ENCODE measurements at places on chromosomes 7 and 10.

GRCh38 chr10:31118556-31118955 is 86.9 kb upstream of the ZNF438 start:
- DNase-seq: no peak

DNA sequence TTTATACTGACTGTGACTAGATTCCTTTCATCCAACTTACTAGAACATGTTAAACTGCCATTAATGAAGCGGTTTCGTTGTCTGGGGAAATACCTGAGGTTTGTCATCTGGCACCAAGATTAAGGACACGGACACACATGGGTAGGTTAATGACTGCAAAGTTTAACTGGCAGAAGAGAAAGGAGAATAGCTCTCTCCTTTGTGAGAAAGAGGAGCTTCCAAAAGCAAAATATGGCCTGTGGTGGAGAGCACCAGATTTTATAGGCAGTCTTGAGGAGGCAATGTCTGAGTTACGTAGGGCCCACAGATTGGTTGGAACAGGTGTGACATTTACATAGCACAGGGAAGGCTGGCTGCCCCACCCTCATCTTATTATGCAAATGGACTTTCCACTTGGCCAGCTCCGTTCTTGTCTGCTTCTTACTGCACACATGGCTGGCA is 1193.0 kb upstream of the CELF2 start:
- no peak for DNase-seq

DNA sequence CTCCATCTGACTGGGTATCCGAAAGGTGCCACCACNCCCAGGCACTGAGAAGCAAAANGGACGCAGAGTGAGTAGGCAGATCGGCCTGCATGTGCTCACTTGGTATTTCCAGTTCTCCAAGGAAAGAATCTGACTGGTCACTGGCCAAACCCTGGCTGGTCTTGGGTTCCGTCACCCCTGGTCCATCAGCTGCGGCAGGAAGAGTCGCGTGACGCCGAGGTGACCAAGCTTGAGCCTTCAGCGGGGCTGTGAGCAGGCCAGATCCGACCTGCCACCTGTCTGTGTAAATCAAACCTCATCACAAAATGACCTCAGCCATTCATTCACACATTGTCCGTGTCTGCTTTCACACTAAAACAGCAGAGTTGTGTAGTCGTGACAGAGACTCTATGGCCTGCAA is 28.8 kb upstream of the CHST15 start:
- DNase-seq: no peak

- DNase-seq: no peak
These were observed 6.2 kb downstream of the HHEX start for GRCh38 chr10:92695679-92696605.

- no peak for DNase-seq
These were observed 232.9 kb upstream of the PTN start for GRCh38 chr7:137576481-137576880.

- no peak for DNase-seq
These were observed 822 bp downstream of the SHOC2 start for GRCh38 chr10:110919971-110920881.

GRCh38 chr10:118356628-118357027 is 14.5 kb upstream of the FAM204A start:
- DNase-seq: no peak

DNA sequence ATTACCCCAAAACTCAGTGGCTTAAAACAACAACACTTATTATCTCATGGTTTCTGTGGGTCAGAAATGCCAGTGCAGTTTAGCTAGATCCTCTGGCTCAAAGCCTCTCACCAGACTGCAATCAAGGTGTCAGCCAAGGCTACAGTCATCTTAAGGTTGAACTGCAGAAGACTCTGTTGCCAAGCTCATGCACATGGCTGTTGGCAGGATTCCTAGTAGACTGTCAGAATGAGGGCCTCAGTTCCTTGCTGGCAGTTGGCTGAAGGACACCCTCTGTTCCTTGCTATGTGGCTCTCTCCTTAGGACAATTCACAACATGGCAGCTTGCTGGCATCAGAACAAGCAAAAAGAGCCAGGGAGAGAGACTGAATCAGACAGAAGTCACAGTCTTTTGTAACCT is 34.7 kb downstream of the TOMM7 start:
- no peak for DNase-seq

- no peak for DNase-seq
These were observed 24.2 kb upstream of the NFKB2 start for GRCh38 chr10:102371295-102371694.

DNA sequence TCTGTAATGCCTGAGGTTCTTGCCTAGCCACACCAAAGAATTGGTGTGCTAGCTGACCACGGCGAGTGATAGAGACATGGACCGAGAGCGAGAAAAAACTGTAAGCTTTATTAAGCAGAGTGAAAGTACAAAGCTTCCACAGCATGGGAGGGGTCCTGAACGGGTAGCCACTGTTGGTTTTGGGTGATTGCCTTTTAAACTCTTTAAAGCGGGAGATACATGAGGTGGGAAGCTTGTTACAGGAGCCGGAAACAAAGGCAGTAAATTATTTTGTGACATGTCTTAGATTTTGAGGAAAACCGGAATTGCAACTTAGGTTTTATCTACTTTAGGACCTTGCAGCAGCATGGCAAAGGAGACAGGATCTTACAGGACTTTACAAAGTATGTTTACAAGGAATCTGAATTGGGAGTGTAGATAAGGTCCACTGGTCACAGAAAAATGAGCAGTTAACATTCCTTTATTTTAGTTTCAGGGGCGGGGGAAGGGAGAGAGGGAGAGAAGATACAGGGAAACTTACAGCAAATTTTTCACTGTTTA is 252.7 kb upstream of the MBL2 start:
- DNase-seq: no peak

- no peak for DNase-seq
These were observed 63.6 kb downstream of the ZRANB1 start for GRCh38 chr10:125005312-125006187.

GRCh38 chr10:28564905-28565304 is 32.0 kb downstream of the WAC start:
- no peak for DNase-seq

DNA sequence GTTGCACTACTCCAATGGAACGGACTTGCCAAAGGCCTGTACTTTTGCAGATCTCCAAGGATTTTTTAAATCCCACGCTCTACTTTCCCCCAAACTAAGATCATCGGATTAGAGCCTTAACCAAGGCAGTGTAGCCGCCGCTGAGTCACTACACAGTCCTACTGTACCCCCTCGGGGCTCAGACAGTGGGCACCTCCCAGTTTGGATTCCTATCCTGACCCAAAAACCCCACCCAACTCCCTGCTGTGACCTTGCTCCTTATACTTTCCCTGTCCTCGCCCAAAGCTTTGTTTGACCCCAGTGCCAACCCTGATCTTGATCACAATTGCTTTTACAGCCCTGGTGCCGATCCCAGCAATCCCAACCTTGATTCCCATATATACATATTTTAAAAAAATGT is 17.5 kb upstream of the PLAU start:
- DNase-seq: no peak

- DNase-seq: no peak
These were observed 15.0 kb upstream of the DNMBP start for GRCh38 chr10:100024748-100025147.

- no peak for DNase-seq
These were observed 796 bp downstream of the CDK14 start for GRCh38 chr7:90596671-90597562.

DNA sequence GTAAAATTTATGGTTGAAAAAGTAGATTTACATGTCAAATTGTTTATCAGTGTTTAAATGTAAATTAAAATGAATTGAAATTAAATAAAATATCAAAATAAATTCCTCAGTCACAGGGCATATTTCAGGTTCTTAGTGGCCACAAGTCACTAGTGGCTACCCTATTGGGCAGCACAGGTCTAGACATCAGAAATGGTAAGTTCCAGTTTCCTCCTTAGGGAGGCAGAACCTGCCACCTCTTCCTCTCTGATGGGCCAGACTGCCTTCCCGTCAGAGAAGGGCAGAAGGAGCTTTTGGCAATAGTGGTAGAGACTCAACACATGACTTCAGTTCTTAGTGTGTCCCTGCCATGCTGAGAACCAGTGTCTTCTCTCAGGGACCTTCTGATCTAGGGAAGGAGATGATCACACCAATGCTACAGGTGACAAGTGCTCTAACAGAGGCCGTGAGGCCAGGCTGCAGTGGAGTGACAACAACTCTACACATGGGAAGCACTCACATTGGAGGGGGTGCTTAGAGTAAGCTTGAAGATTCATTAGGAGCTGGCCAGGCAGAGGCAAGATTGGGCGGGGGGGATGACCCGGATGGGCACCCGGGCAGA is 14.4 kb upstream of the PCBD1 start:
- no peak for DNase-seq

GRCh38 chr10:112131996-112132395 is 51.6 kb downstream of the GPAM start:
- no peak for DNase-seq

DNA sequence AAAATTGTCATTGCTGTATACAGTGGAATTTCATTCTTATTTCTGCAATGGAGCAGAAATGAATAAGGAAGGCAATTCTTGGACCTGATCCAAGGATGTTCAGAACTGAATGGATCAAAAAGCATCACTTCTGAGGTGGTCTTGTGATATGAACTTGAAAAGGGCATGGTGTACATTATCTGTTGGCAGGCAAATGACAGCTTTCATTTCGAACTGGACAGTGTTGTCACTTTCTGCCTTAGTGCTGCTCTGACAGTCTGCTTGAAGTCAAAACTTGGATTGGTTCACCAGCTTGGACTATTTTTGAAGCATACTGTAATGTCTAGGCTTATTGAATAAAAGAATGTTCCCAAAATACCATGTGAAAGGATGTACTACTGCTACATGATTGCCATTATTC is 52.0 kb downstream of the VCL start:
- DNase-seq: no peak

GRCh38 chr7:83872501-83872900 is 223.6 kb upstream of the SEMA3E start:
- no peak for DNase-seq

DNA sequence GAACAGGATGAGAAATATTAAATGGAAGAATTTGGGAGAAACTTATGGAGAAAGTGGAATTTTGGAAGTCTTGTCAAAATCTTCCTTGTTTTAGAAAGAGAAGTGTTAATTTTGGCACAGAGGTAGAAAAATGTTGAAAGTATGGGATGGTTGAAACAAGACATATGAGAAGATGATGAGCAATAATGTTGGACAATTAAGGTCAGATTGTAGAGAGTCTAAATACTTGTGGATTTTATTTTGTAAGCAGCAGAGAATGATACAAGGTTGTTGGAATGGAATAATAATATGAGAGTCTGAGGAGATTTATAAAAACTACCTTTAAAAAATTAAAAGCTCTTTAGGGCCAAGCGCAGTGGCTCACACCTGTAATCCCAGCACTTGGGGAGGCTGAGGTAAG is 34.6 kb downstream of the PHTF2 start:
- DNase-seq: no peak

DNA sequence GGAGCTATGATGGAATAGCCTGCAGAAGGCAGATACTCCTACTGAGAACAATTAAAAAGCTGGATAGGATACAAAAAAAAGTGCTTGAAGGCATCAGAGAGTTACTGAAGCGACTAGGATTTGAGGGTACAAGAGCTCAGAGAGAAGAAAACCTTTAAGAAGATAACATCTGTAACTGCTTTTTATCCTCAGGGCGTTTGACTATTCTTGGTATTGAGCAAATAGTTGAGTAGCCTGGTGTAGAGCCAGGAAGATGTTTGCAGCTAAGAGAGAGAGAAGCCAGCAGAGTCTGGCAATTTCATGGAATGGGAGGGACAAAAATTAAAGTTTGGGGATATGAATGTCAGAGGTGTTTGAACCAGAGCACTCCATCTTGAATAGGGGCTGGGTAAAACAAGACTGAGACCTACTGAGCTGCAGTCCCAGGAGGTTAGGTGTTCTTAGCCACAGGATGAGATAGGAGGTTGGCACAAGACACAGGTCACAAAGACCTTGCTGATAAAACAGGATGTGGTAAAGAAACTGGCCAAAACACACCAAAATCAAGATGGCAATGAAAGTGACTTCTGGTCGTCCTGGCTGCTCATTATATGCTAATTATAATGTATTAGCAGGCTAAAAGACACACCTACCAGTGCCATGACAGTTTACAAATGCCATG is 428.8 kb downstream of the SH2D4B start:
- no peak for DNase-seq

DNA sequence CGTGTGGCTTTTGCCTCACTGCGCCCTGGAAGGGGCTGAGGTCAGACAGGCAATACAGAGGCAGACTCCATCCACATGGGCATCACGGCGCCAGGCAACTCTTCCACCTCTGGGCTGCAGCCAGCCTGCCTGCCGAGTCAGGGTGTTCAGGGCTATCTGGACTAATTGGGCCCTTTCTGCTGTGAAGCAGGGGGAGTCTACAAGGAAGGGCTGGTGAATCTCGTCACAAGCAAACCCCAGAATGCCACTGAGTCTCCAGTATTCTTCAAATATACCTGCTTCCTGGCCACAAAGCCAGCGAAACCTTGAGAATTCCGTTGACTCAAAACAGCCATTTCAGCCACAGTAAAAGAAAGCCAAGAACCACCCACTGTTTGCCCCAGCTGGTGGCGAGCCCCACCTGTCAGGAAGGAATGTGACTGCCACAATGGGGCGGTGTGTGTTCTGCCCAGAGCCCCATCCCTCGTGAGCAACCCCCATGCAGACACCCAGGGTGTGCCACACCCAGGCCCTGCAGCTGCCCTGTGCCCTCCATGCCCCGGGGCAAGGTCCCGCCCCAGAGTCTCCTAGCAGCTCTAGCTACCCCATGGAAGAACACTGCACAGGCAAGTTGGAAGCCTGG is 117.3 kb downstream of the FAM53B start:
- no peak for DNase-seq

DNA sequence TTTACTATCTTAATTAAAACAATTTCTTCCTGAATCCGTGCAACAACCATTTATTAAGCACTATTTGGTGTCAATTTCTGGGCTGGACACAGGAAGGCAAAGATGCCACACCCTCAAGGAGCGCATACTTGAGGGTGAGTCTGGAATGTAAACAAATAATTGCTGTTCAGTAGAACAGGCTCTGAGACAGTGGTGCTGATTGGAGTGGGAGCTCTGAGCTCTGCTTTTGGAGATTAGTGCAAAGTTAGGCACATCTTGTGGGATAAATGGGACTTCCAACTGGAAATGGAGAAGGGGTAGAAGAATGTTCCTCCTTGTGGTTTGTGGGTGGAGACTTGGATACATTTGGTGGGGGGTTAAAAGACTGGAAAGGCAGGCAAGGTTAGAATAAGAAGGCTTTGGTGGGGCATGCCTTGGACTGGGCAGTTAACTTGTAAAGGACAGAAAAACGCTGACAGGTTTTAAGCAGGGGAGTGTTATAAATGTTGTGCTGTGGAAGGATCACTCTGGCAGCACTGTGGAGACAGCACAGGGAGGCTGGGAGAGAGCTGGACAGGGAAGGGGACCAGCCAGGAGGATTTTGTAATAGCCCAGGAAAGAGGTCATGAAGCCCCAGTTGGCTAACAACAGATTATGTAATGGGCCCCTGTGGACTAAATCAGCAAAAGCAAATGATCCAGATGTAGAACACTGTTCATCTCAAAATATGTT is 80.7 kb downstream of the ZNF365 start:
- DNase-seq: no peak

DNA sequence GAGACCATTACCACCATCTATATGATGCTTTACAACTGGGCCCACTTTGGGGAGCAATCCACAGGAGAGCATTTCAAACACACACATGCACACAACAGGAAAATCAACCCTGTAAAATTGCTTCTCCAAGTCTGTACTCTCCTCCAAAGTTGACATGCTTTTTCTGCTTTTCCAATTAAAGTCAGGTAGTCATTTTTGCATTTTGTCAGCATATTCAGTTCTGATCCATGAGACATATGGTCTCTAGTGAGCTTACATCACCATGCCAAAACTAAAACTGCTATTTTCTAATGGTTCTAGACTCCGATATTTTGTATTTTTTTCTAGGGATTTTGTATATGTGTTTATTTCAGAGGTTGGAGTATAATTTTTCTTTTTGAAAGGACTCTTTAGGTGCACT is 373.5 kb upstream of the LRRTM3 start:
- no peak for DNase-seq

Measured in NCI-H187 treated with DMSO at 0.1 percent for 48 hours (cell line).